Kidney capillary endothelial cell (primary cell): ENCODE measurements at places on chromosomes 12 and 14.

DNA sequence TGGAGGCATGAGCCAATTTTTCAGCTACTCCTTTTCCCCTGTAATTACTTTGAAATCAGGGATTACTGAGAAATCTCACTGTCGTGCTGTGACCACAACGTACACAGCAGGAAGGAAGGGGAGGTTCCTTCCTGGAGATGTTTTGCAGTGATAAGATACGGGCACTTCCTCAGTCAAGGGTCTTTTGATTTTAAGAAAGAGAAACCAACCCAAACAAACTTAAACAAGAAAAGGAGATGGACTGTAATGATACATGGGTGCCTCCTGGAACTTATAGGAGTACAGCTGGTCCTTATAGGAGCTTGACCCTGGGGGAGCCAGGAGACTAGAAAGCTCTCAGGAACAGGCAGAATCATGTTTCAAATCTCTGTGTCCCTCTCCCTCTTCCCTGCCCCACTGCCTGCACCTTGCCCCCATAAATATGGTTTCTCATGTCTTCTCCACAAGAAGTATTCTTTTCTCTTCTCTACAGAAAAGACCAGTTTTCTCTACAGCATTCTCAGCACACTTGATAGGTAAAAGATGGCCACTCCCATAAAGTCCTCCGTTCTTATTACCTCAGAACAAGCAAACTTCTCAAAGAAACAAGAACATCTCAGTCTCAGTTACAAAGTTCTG lies 281.1 kb upstream of the AMIGO2 start:
- DNase-seq, result peak; percentile 58

GRCh38 chr14:34665785-34666435 lies 36.0 kb upstream of the SNX6 start:
- DNase-seq, result peak; percentile 97

DNA sequence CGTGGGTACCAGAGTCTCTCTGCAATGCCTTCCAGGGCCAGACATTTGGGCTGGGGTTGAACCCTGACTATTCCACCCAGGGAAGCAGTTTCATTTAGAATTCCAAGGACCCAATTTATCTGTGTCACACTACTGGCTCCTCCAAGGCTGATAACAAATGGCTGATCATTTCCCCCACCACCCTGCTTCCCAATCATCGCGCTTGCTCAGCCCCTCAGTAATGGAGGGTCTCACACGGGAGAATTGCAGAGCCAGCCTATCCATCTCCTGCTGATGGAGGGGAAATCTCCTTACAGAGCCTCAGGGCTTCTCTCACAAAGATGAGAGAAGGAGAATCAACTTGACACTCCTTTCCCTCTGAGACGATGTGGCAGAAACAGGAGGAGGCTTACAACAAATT lies 78.4 kb upstream of the WSCD2 start:
- DNase-seq, result no peak

DNA sequence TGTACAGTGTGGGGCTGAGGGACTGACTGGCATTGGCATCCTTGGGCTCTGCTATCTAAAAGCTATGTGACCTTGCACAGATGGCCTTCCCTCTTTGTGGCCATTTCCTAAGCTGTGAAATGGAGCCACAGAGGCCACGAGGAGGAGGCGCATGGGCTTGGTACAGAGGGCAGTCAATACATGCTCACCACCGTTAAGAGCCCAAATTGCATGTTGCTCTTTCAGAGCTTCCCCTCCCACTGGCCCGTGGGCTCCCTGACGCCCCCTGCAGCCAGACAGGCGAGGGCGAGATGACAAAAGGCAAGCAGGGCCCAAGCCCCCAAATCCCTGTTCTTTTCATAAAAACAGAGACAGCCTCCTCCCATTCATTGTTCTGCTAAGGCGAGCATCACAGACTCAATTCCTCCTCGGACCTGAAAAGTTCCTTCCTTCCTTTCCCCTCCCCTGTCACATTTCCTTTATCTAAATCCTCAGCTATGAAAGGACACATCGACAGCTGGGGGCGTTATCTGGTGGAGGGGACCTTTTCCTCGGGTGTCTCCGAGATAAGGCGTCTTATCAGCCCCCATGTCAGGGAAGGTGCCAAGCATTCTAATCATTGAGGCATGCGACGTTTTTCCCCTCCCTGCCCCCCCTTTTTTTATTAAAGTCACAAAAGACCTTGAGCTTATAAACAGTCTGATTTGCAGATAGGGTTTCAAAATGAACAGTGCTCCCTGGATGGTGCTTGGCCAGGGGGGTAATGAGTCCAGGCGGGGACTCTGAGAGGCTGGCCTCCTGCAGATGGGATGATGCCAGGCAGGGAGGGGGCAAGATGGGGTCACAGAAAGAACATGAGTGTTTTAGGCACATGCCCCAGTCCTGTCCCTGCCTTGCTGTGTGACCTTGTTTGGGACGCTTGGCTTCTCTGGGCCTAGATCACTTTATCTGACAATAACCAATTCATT lies 26.4 kb downstream of the FAM222A start:
- no peak for DNase-seq

GRCh38 chr12:74408601-74409166 lies 129.0 kb upstream of the ATXN7L3B start:
- DNase-seq, result no peak
